ENCODE measurements at places on chromosomes 3 and 15. TPM values are rescaled to one million over a fixed set of nuclear protein-coding genes. Genes with fewer than 3 reads are reported as not detected.

Gene EOMES
- 0.91 TPM for total RNA-seq

Gene PRTG
- not detected for total RNA-seq

DNA sequence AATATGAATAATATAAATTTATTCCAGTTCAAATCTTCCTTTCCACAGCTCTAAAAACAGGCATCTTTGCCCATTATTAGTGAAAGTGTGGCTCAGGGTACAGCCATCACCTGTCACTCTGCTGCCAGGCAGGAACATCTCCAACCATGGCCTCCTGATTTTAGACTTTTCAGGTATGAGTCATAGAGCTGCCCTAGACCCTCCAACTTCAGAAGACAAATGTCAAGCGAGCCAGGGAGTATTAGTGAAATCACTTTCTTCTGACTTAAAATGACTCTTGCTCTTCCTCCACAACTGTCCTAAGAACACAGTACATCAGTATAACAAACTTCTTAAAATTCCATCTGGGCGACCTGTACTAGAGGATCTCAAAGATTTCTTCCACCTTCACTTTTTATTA, 78.1 kb upstream of the AKAP13 start:
- no peaks in the 10 kb centered on the region for H3K36me3 ChIP-seq
- H3K27me3 ChIP-seq: no peaks in the 10 kb centered on the region
- no peaks in the 10 kb centered on the region for H3K4me1 ChIP-seq

GRCh38 chr3:19022546-19022945, 125.8 kb upstream of the KCNH8 start:
- no peaks in the 10 kb centered on the region for H3K27me3 ChIP-seq
- no peak overlapping the region for H3K27ac ChIP-seq
- H3K36me3 ChIP-seq: no peaks in the 10 kb centered on the region
- no peak for DNase-seq

GRCh38 chr3:165775824-165776223, 61.4 kb downstream of the BCHE start:
- H3K27ac ChIP-seq: no peak overlapping the region
- H3K27me3 ChIP-seq: no peaks in the 10 kb centered on the region
- H3K36me3 ChIP-seq: no peaks in the 10 kb centered on the region

- DNase-seq: peak; percentile 49
- no peaks in the 10 kb centered on the region for H3K27me3 ChIP-seq
- H3K4me3 ChIP-seq: no peak overlapping the region
- no peaks in the 10 kb centered on the region for H3K36me3 ChIP-seq
- peak overlapping the region; percentile 14 for H3K27ac ChIP-seq
- peaks cover 16% of the 10 kb centered on the region for H3K4me1 ChIP-seq
Observed at GRCh38 chr3:125141596-125142419, 70.7 kb downstream of the SLC12A8 start.

- H3K36me3 ChIP-seq: peaks cover 84% of the 10 kb centered on the region
- no peak overlapping the region for H3K4me3 ChIP-seq
- H3K27me3 ChIP-seq: no peaks in the 10 kb centered on the region
- no peak for DNase-seq
- no peak overlapping the region for H3K27ac ChIP-seq
Observed at GRCh38 chr15:63560741-63561448, 36.3 kb upstream of the FBXL22 start.

- no peaks in the 10 kb centered on the region for H3K36me3 ChIP-seq
- H3K4me3 ChIP-seq: no peak overlapping the region
- H3K27ac ChIP-seq: no peak overlapping the region
- DNase-seq: no peak
Observed at GRCh38 chr15:92571824-92572223, 83.8 kb downstream of the FAM174B start.

GRCh38 chr3:72489901-72490300, 358.3 kb downstream of the SHQ1 start:
- no peak overlapping the region for H3K4me3 ChIP-seq
- H3K27ac ChIP-seq: no peak overlapping the region
- DNase-seq: no peak
- H3K27me3 ChIP-seq: no peaks in the 10 kb centered on the region
- no peaks in the 10 kb centered on the region for H3K36me3 ChIP-seq

All from CD4-positive, CD25-positive, alpha-beta regulatory T cell (primary cell).